Stimulated activated CD4-positive, alpha-beta T cell treated with anti-CD3 and anti-CD28 coated beads, Interleukin-15, amount 100 ng/mL, for 24 hours (primary cell): ENCODE measurements at places on chromosomes 16 and 17.

- no peak for DNase-seq
These were observed 13.7 kb downstream of the GPR179 start for GRCh38 chr17:38329808-38330730.

- DNase-seq, result no peak
These were observed 11.0 kb downstream of the GCGR start for GRCh38 chr17:81814748-81815645.

DNA sequence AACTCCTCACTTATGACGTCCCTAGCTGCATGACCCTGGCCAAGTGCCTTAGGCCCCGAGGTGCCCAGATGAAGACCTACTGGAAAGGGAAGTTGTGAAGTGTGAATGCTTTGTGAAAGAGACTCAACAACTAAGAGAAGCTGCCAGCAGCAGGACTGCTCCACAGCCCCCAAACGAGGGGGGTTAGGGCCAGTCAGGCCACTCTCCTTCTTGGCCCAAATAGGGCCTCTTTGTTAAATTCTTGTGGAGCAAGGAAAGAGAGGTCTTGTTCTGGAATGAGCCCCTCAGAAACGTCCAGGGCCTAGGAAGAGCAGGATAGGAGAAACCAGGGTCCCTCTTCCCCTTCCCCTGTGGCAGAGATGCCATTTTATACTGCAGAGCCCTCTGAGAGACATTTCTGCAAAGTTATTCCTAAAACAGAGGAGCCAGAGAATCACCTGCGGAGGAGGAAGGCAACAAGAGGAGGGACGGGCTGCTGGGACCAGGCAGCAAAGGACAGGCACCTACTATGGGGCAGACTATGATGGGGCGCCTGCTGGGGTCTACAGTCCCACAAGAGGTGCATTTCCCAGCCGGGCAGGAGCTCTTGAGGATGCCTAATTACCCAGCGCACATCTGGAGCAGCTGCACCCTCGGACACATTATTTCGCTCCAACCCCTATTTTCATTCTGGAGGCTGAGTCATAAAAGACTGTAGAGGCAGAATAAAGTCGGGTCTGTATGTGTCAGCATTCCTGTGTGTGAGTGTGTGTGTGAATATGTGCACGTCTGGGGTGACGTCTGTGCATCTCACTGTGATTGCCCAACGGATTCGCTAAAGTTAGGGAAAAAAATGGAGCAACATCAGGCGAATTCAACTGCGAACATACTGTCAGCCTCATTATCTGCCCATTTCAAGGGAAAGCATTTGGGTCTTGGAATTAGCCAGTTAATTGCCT lies 11.4 kb upstream of the HOXB9 start:
- no peak for DNase-seq

GRCh38 chr17:17420082-17420481 lies 56.7 kb upstream of the MED9 start:
- DNase-seq, result no peak

DNA sequence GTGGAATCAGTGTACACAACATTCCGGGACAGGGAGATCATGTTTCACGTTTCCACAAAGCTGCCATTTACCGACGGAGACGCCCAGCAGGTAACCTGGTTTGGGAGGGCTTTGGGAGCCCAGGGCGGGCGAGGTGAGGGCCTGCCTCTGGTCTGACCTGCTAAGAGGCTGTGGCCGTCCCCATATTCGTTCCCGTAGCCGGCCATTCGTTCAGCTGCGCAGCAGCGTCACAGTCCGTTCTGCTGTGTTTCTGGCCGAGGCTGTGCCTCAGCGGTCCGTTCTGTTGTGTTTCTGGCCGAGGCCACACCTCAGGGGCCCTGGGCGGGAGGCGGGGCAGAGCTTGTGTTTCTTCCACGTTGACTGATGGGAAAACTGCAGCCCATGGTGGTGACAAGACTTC lies 68.0 kb downstream of the OR1D5 start:
- DNase-seq, result no peak
